Stimulated activated CD8-positive, alpha-beta memory T cell treated with anti-CD3 and anti-CD28 coated beads, Interleukin-2, amount 100 ng/mL, for 1 hour (primary cell): ENCODE measurements at places on chromosomes 7 and 10.

GRCh38 chr10:49107887-49108267 is 7.4 kb downstream of the VSTM4 start:
- DNase-seq = no peak

GRCh38 chr10:21587391-21587790 is 53.4 kb downstream of the MLLT10 start:
- no peak for DNase-seq

- no peak for DNase-seq
Measured at GRCh38 chr7:139427029-139427420, 56.4 kb downstream of the KLRG2 start.

- DNase-seq = no peak
Measured at GRCh38 chr7:148581624-148582023, 8.9 kb upstream of the C7orf33 start.

- DNase-seq = no peak
Measured at GRCh38 chr10:6037422-6037821, 24.7 kb downstream of the IL2RA start.

- no peak for DNase-seq
Measured at GRCh38 chr10:44569193-44570091, 184.5 kb upstream of the CXCL12 start.

DNA sequence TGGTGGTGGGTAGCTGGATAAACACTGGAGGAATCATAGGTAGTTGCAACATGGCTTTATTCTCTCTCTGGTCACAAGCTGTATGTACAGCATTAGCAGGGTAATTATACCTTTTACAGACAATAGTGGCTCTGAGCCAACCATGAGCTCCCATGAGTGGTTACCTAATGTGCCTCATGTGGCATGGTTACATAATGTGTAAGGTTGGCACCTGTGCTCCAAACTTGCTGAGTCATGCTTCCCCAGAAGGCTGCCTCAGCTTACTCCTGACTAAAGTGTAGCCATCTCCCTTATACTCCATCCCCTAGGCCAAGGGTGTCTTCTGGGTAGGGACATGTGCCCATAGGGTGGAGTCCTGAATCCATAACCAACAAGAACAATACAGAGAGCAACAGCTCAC is 345.3 kb upstream of the SEMA3C start:
- DNase-seq = no peak

DNA sequence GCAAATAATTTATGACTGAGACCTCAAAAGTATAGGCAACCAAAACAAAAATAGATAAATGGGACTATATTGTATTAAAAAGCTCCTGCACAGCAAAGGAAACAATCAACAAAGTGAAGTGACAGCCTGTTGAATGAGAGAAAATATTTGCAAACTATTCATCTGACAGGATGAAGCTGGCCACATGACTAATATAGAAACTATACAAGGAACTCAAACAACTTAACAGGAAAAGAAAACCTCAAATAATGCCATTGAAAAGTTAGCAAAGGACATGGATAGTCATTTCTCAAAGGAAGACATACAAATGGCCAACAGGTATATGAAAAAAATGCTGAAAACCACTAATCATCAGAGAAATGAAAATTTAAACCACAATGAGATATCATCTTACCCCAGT is 245.1 kb downstream of the STK31 start:
- DNase-seq = no peak

DNA sequence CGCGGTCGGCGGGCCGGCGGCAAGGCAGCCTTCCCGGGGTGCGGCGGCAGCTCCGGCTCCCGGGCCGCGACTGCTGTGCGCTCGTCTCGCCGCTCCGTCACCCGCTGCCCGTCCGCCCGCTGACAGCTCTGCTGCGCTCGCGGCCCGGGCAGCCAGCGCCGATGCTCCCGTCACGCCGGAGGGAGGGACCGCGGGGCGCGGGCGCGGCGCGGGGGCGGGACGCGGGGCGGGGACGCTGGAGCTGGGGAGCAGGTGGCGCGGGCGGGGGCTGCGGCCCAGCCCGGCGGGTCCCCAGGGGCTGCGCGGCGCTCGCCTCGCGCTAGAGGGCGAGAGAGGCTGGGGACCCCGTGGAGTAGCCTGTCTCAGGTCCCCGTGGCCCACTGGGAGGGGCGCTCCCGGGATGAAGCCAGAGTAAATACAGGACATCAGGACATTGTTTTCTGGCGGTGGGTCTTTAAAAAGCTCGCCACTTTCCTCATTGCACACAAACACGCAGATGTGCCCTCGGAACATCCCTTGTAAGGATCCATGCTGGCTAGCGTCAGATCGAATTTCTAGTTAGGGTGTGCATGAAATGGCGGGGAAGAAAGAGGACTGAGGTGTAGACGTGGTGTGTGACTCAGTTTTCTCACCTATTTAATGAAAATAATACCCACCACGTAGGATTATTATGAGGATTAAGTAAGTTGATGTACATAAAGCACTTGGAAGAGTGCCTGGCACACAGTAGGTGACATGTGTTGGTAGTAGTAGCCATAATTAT is at the start of gene ELAPOR2:
TSS of gene ELAPOR2 (minus strand) at position 130 of the 763 bp plus-strand sequence. CDS start 141 bp downstream, outside the sequence.
- peak; percentile 54 for DNase-seq

DNA sequence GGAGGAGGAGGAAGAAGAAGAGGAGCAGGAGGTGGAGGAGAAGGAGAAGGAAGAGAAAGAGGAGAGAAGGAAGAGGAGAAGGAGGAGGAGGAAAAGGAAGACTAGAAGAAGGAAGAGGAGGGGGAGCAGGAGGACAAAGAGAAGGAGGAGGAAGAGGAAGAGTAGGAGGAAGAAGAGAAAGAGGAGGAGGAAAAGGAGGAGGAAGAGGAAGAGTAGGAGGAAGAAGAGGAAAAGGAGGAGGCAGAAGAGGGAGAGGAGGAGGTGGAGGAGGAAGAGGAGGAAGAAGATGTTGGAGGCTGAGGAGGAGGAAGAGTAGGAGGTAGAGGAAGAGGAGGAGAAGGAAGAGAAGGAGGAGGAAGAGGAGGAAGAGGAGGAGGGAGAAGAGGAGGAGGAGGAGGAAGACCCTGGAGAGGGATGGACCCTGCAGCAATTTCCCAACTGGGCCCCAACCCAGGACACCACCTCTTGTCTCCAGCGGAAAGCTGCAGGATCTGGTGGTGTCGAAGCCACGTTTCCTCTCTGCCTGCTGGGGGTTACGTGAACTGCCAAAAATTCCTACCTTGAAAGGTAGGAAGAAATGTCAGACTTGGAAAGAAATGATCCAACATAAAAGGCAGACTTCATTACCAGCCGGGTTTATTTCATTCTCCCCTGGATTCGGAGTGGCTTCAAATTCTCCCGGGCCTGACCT is 38.9 kb downstream of the COL26A1 start:
- DNase-seq = no peak

DNA sequence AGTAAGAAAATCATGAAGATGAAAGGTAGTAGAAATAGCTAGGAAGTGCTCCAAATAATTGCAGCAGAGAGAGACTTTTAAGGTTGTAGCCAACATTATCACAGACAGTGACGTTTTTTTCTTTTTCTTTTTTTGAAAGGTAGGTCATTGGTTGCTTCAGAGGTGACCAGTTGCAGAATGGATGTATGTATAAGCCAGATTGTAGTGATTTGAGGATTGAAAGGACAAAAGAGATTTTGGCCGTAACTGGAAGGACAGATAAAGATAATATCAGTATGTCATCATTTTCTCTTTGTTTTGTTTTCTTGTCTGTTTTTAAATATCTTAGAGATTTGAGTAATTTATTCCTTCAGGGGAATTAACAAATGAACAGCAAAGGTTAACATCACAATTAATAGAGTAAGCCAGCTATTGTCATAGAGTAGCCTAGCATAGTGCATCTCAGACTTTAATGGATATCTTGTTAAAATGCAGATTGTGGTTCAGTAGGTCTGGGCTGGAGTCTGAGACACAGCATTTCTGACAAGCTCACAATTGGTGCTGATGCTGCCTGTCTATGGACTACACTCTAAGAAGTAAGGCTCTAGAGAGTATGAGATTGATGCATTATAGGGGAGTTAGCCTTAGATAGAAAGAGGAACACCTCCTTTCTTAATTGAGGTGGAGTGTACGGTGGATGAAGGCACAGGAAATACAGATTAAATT is 28.3 kb downstream of the CDK13 start:
- no peak for DNase-seq

- DNase-seq = no peak
Measured at GRCh38 chr10:6337382-6337781, 134.7 kb downstream of the PFKFB3 start.
